ENCODE measurements at places on chromosomes 12 and 14.

DNA sequence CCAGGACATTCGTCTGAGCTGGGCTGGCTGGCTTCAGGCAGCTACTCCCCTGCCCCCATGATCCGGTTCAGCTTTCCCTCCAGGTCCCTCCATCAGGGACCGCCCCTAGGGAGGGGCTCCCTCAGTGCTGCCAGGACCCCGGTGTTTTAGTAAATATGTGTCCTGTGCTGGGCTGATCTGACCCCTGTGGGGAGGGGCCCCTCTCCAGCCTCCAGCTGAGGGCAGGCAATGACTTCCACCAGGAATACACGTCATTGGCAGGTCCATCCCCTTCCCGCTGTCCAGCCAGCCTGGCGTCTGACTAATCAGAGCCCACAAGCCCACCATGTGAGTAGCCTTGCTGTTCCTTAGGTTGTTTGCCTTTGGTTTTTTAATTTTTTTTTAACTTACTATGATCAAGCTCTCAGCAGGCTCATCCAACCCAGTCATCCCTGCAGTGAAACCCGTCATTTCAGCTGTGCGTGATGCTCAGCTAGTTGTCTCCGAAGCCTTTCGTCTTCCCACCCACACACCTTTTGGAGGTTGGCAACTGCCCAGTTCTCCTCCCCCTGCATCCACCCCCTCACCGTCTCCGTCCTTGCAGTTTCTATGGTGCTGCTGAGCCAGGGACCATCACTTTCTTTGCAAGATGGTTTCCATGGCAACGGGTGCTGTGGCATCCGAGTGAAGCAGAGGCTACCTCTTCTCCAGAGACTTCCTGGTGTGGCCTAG lies 16.0 kb upstream of the SERPINA4 start:
- no peak for DNase-seq

GRCh38 chr12:111221062-111222026 lies 147.6 kb downstream of the PHETA1 start:
- no peak for DNase-seq

- no peak for DNase-seq
These were observed 71.9 kb downstream of the KLHL28 start for GRCh38 chr14:44889595-44890471.

GRCh38 chr14:59272633-59273032 lies 84.2 kb downstream of the DAAM1 start:
- no peak for DNase-seq

GRCh38 chr12:64792128-64792527 lies 32.3 kb upstream of the TBC1D30 start:
- no peak for DNase-seq

DNA sequence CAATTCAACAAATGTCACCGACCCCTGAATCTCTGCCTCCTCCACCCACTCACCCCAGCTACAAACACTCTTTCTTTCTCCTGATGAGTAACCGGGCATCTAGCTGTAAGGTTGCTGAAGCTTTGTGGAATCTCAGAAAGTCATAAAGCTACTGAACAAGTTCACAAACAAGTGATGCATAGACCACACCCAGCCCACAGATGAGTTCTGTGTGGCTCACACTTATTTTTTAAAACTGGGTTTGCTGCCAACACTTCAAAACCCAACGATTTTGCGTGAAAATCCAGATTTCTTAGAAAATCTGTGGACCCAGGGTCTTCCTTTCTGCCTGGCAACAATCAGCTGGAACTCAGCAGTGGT lies 96.1 kb downstream of the APAF1 start:
- no peak for DNase-seq

DNA sequence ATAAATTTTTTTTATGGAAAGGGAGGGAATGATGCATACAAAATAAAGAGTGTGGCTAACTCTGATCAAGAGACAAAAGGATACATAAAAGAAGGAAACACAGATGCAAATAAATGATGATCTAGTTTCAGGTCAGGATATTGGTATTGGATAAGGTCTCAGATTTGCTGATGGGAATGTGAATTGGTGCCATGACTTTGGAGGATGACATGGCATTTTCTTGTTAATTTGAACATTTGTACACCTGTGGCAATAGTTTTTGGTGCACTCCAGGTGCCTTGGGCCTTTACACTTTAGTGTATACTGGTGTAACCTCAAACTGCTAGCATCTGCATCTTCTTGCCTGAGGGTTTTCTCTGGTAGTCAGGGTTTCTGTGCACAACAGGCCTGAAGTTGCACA lies 279.3 kb downstream of the TMEM121 start:
- DNase-seq: no peak

- DNase-seq: no peak
These were observed 5.6 kb upstream of the ERBB3 start for GRCh38 chr12:56074396-56074795.

GRCh38 chr12:14884458-14884878 lies 1.2 kb downstream of the MGP start:
- peak; percentile 83 for DNase-seq

- DNase-seq: no peak
These were observed 18.8 kb downstream of the TTC7B start for GRCh38 chr14:90797451-90797850.

DNA sequence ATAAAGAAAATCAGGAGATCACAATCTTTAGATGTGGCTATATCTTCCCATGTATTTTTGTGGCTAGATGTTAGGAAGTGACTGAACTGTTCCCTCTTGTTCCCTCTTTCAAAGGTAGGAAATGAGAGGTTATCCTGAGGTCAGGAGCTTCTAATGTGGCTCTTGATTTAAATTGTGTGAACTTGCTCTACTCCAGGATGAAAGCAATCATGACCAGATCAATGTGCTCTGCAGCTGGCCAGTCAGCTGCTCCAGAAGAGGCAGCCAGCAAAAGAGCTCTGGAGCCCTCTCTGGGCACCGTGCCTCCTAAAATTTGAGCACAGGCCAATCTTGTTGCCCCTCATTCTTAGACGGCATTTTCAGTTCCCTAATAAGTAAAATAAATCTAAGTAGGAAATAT lies 32.0 kb downstream of the CDK17 start:
- DNase-seq: no peak

DNA sequence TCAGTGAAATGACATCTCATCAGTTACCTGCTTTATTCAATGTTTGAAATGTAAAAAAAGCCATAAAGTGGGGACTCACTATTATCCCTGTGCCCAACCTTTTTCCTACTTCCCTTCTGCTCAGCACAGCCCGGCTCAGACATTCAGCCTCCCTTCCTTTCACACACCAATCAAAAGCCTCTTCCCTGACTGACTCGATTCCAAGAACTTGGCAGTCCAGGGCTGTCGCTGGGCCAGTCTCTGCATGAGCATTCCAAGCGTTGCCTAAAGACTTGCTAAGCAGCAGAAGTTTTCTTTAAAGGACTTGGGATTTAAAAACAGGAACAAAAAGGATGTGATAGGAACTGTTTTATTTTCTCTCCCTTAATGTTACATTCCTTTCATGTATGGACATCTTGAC lies 22.7 kb downstream of the ITPR2 start:
- no peak for DNase-seq

- DNase-seq: no peak
These were observed 104.1 kb downstream of the CHST11 start for GRCh38 chr12:104560881-104561280.

DNA sequence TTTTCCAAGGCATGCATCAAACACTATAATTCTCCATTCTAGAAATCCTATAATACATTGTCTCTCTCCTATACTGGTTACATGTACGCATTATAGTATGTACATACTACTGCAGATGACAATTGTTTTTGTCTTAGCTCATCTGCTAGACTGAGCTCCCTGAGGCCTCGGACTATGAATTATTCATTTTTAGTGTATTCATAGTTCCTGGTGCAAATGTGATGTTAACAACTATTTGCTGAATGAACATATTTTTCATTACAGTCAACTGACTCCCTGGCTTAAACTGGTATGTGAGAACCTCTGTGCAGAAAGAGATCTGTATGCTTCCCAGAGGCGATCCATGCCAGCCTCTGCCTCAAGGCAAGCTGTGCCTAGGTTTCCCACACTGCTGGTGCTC lies 91.8 kb upstream of the PARP11 start:
- no peak for DNase-seq

DNA sequence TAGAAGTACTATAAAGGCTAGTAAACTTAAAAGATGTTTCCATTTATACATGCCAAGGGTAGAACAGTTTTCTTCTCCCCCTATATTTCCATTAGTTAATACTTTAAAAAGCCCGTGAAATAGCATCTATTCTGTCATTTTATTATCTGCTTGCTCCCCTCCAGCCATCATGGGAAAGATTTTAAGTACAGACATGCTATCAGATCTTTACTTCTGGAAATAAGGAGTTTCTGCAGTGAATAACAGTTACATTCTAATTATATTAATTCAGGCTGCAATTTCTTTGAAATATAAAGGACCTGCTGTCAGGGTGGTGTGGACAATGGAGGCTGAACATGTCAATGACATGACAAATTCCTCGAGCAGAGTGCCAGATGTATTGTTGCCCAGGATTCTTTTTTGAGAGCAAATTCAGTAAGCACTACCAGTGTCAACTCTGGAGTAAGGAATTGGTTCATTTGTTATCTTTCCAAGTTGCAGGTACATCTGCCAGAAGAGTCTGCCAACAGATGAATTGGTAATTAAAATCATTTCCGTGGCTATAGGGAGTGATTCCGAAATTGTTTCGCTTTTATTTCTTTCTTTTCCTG lies 151.3 kb downstream of the BTG1 start:
- DNase-seq: no peak

Data from activated CD4-positive, alpha-beta T cell treated with anti-CD3 and anti-CD28 coated beads for 4 hours (primary cell).